SK-N-MC (cell line): ENCODE measurements at places on chromosomes 5 and 9.

- no peak for DNase-seq
Observed at GRCh38 chr5:158821331-158821730, 278.4 kb downstream of the EBF1 start.

- DNase-seq, result no peak
Observed at GRCh38 chr5:37838933-37839341, 904 bp downstream of the GDNF start.

DNA sequence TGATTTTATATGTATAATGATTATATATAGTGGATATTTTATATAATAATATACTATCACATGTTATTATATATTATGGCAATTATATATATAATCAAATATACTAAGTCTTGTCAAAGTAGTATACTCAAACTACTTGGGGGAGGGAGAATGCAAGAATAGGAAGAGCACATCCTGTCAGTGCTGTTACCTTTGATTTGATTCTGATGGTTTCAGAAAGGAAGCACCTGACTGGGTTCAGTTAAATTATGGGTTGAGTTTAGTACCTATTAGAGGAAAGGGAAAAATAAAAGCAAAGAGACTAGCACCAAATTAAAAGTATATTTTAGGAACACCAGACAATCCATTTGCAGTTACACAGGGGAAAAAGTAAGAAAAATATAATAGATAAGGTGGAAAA is 107.6 kb downstream of the GRIA1 start:
- no peak for DNase-seq

GRCh38 chr9:102428305-102428704 is 566.8 kb upstream of the CYLC2 start:
- DNase-seq, result no peak

DNA sequence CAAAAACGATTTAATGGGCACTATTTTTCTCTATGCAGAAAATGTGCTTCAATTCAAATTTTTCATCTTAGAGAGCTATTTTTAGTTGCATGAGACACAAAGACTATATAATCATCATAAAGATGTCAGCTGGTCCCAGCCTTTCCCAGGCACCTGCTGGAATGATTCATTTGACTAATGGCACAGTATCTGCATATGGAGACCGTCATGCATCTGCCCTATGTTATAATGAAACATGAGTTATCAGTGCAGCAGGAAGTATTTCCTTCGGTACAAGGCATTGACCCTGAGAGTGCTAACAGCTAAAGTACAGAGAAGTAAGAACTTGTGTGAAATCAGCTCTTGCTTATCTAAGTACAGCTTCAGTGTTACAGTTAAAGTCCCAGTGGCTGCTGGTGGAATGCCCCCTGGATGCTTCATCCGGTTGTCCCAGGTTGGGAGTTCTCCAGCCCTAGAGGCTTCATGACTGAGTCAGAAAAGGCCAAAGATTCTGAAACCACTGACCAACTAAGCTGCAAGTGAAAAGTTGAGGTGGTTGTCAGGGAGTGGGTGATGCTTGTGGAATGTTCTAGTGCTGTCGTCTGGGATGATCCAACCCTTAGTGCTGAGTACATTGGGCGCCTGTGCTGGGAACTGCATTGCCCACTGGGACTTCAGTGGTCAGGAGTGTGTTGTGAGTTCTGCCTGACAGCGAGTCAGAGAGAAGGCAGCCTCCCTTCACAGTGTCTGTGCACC is 57.2 kb downstream of the MTRR start:
- no peak for DNase-seq

- no peak for DNase-seq
Observed at GRCh38 chr9:105299190-105299854, 54.9 kb downstream of the SLC44A1 start.

GRCh38 chr5:135392256-135392655 is 6.8 kb downstream of the MACROH2A1 start:
- DNase-seq, result no peak

DNA sequence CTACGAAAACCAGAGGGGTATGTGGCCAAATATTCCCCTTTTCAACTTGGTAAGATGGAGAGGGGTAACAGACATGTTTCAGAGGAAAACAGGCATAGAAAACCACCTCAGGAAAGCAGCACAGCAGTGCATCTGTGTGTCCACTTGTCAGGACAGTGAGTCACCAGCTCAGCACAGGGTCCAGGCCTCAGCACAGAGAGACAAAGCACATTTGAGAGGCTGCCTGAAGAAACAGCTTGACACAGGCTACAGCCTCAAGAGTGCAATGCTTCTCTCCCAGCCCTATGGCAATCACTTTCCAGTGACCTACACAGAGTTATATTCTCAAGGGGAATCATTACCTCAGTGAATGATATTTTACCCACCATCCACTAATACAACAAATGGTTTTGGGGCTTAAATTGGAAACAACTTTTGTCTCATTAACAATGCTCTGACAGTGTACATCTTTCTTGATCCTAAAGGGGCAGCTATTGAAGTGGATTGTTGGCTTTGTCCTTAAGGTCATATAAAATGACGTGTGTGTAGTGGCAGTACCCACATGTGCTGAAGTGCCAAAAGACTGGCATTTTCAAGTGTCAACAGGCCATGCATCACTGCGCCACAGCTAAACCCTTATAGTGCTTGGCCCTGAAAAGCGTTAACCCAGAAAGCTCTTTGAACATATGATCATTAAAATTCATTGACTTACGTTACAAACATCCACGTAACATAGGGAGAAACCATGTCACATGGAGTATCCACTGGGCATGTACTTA is 46.4 kb downstream of the ERMP1 start:
- DNase-seq, result no peak

DNA sequence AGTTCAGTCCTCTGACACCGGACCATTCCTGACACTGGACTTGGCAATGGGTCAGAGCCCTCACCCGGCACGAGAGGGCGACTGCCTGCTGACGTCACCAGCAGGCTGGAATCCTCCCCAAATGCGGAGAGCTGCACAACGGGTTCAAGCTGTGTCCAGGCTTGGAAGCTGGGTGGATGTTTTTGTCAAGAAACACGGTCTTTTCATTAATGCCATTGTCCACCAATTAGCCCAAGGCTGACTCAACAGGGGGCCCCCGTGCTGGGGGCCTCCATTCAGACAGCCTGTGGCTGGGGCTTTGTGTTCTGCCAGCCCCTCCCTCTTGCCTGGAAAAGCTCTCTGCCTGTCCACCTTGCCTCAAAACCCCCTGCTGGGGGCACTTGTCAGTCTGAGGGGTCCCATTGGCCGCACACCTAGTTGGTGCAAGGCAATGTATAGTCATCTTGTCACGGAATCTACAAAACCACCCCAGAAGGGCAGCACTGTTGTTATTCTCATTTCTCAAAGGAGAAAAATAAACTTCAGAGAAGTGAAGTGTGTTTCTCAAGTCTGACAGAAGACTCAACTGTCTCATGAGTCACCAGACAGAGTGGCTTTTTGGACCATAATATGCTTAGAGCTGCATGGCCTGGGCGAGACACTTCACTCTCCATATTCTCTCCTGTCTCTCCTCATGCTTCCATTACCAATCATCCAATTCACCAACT is 24.6 kb downstream of the NDUFA8 start:
- no peak for DNase-seq

- DNase-seq, result no peak
Observed at GRCh38 chr5:172546196-172546595, 91.9 kb upstream of the SH3PXD2B start.

DNA sequence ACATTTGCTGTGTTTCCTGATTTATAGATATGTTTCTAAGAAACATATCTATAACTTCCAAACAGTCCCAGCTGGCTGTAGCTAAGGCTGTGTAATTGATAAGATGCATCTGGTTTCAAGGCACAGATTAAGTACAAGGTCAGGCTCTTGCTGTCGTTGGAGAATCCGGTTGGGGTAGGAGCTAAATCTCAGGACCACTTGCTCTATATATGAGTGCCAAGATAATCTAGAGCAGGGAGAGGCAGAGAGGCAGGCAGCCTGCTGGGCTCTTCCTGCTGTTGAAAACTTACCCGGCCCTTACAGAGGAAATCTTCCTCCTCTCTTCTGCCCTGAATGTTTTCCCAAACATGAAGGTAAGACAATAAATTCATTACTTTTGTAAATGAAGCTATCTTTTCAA is at the start of gene C7:
Gene C7 (plus strand): TSS at position 234 of the 400 bp plus-strand sequence. CDS start 114 bp downstream, at position 348.
- no peak for DNase-seq

GRCh38 chr9:19102181-19102630 is 498 bp downstream of the HAUS6 start:
- peak; percentile 62 for DNase-seq

GRCh38 chr9:97848480-97849237 is 4.4 kb upstream of the FOXE1 start:
- DNase-seq, result no peak

- no peak for DNase-seq
Observed at GRCh38 chr9:131668439-131669268, 71.2 kb downstream of the RAPGEF1 start.

- no peak for DNase-seq
Observed at GRCh38 chr9:130977811-130978221, 31.2 kb upstream of the LAMC3 start.

GRCh38 chr9:105191508-105192121 is 52.8 kb upstream of the SLC44A1 start:
- no peak for DNase-seq

GRCh38 chr5:90173299-90174030 is 236.1 kb downstream of the CETN3 start:
- DNase-seq, result no peak

GRCh38 chr5:132489051-132489770 is 1.4 kb downstream of the IRF1 start:
- DNase-seq, result no peak

- DNase-seq, result no peak
Observed at GRCh38 chr9:2809692-2810419, 34.0 kb downstream of the PUM3 start.

DNA sequence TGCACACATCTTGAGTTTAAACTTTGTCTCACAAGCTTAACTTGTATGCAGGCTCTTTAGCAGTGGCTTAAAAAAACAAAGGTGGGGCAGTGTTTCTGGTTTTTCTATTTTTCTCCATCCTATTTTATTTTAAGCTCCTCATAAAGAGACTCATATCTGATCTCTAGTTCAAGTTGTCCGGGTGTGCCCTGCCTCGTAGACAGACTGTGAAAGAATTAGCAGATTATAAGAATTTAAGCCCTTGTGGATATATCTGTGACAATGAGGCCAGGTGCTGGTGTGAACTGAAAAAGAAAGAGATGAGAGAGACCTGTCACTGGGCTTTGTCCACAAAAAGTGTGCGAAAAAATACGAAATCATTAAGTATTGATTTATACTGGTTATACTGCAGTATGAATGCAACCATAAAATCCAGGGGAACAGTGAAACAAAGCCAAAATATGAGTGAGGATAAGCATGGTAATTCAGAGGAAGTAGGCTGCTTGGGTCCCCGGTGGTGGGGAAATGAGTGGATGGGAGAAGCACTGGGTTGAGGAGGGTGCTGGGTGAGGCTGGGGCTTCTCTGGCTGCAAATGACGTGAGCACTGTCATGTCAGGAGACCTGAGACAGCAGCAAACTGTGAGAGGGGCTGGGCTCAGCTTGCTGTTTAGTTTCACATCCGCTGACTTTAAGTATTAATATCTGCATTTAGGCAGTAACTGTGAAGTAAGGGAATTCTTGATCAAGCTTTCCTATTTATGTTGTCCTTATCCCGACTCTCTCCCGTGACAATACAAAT is 179.7 kb upstream of the ANKRD55 start:
- DNase-seq, result no peak

GRCh38 chr5:142869886-142870285 is 99.7 kb downstream of the ARHGAP26 start:
- no peak for DNase-seq

DNA sequence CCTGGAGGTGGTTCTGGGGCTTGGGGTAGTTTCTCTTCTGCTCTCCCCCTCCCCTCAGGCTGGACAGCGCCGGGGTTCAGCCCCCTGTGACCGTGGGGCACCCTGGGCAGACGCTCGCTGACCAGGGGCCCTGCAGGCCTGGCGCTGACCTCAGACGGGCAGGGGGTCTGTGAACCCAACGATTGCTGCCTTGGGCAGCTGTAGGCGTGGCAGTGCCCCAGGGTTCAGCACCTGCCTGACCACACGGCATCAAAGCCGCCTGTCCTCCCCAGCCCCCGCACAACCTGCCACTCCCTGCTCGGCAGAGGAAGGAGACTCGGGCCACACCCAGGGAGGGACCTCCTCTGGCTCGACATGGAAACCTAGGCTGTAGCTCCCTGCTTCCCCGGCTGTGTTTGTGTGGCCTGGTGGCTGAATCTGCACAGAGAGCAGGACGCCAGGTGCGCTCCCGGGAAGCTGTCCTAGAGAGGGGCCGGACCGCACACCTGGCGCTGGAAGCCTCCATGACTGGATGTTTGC is 12.2 kb downstream of the LCN12 start:
- DNase-seq, result no peak

GRCh38 chr9:73845539-73845938 is 651.6 kb upstream of the RORB start:
- DNase-seq, result no peak

DNA sequence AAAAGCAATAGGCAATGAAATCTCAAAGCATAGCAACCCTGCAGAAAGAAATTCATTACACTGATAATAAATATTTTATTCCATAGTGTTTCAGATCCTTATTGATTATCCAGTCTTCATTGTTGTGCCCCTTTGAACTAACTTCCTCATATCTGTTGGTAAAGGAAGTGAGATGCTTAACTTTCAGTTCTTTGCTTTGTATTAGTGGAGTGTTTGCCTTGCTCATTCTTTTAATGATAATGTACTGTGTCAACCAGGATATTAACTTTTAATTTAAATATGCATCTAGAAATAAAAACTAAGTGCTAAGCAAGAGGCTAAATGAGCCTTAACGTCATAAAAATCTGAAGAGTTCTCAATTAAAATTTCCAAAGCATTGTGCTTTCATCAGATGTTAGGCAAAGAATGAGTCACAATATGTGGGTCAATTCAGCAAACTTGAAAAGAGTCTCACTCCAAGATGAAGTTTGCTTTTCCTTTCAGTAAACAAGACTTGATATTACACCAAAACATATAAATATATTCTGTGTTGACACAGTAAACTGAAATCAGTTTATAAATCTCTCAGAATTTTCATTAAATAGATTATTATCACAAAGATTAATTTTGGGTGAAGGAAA is 105.9 kb downstream of the GIN1 start:
- no peak for DNase-seq

- no peak for DNase-seq
Observed at GRCh38 chr5:124461157-124461556, 285.3 kb downstream of the ZNF608 start.
